ENCODE measurements at places on chromosomes 12 and 14.

DNA sequence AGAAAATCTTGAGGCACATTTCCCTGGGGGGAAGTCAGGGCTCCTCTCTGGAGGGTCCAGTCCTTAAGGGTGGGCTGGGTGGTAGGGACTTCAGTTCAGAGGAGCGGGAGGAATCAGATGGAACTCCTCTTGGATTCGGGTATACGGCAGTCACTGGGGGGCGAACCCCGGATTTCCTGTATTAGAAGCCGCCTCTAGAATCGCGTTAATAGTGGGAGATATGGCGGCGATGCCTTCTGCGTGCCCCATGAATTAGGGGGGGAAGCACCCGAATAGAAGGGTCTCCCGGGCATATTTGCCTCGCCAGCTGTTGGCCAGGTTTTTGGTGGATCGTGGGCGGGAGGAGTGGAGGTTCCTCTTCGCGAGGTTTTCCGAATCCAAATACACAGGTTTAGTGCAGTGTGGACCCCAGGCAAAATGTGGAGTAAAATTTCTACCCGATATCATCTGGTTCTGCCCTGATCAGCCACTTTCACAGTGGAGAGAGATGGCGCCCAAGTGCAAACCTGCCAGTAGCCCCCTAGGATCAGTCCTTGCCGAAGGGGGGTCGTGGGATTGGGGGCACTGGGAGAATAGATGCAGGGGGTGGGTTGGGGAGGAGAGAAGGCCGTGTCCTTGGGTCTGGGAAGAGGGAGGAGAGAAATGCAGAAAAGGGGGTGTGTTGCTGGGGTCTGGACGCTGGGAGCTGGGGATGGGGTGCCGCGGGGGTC, 628 bp downstream of the MEG3 start:
- DNase-seq, result no peak

DNA sequence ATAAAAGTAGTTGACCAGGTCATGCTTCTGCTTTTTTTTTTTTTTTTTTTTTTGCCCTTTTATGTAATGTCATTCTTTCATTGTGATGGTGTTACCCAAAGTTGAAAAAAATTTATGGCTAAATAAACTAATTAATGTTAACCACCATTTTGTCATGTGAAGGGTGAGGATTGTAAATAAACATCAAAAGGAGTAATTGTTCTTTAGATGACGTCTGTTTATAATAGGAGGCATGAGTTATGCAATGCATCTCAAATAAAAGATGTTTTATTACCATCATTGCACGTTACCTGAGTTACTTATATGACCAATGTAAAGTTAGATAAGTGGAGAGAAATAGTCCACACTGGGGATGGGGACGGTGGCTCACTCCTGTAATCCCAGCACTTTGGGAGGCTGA, 349.9 kb upstream of the PDE3A start:
- no peak for DNase-seq

- no peak for DNase-seq
Measured at GRCh38 chr14:101110729-101111619, 207.5 kb upstream of the RTL1 start.

GRCh38 chr12:54287261-54288157, 7.0 kb downstream of the HNRNPA1 start:
- no peak for DNase-seq
